ENCODE measurements at places on chromosomes 16 and 17. TPM values are rescaled to one million over a fixed set of nuclear protein-coding genes. Genes with fewer than 3 reads are reported as not detected.

DBF4B gene
- total RNA-seq = 19.9 TPM

KCNH6 gene
- not detected for total RNA-seq

METTL23 gene
- 52.7 TPM for total RNA-seq

SHISA9 gene
- 0.13 TPM for total RNA-seq

PDILT gene
- not detected for total RNA-seq

SP6 gene
- 3.4 TPM for total RNA-seq

TBC1D3 gene
- total RNA-seq = not detected

NHLRC4 gene
- 0.15 TPM for total RNA-seq

MT1G gene
- not detected for total RNA-seq

SLC52A1 gene
- 0.68 TPM for total RNA-seq

ZNF200 gene
- 8.3 TPM for total RNA-seq

SLFN13 gene
- total RNA-seq = 4.2 TPM

CCL5 gene
- 1.0 TPM for total RNA-seq

RNF227 gene
- 1.1 TPM for total RNA-seq

CNTNAP4 gene
- total RNA-seq = not detected

PPP1R27 gene
- not detected for total RNA-seq

ABCC11 gene
- 0.16 TPM for total RNA-seq

UBALD1 gene
- total RNA-seq = 52.1 TPM

DPEP1 gene
- 0.87 TPM for total RNA-seq

HOXB4 gene
- 0.07 TPM for total RNA-seq

CCL17 gene
- total RNA-seq = not detected

CLEC19A gene
- total RNA-seq = 0.11 TPM

CHD9NB gene
- 1.1 TPM for total RNA-seq

UNC45B gene
- not detected for total RNA-seq

ERI2 gene
- 7.3 TPM for total RNA-seq

RBBP6 gene
- total RNA-seq = 22.6 TPM

PLA2G10 gene
- not detected for total RNA-seq

MYL11 gene
- total RNA-seq = 0.51 TPM

CHST5 gene
- 0.10 TPM for total RNA-seq

HBA1 gene
- total RNA-seq = 1.4 TPM

CDRT15L2 gene
- total RNA-seq = not detected

ST6GALNAC2 gene
- total RNA-seq = 0.67 TPM

CD19 gene
- not detected for total RNA-seq

IGF2BP1 gene
- 83.3 TPM for total RNA-seq

SMIM36 gene
- not detected for total RNA-seq

PRSS22 gene
- total RNA-seq = 1.3 TPM

TNFSF12 gene
- 9.8 TPM for total RNA-seq

MYH11 gene
- 0.09 TPM for total RNA-seq

ASIC2 gene
- total RNA-seq = 2.2 TPM

CPD gene
- 19.9 TPM for total RNA-seq

HSD11B2 gene
- 1.3 TPM for total RNA-seq

EVPLL gene
- not detected for total RNA-seq

SPATA32 gene
- 0.09 TPM for total RNA-seq

WSB1 gene
- 64.1 TPM for total RNA-seq

TMIGD1 gene
- total RNA-seq = not detected

IL17C gene
- not detected for total RNA-seq

ORC6 gene
- total RNA-seq = 48.0 TPM

STX8 gene
- total RNA-seq = 60.6 TPM

GAS2L2 gene
- total RNA-seq = 0.09 TPM

USP31 gene
- 12.3 TPM for total RNA-seq

ABCA8 gene
- 0.59 TPM for total RNA-seq

NACA2 gene
- not detected for total RNA-seq

COX4I1 gene
- 778 TPM for total RNA-seq

IRX5 gene
- total RNA-seq = 2.2 TPM

ZNF205 gene
- 10.8 TPM for total RNA-seq

HOXB7 gene
- 30.8 TPM for total RNA-seq

TMEM100 gene
- total RNA-seq = not detected

GPRC5C gene
- total RNA-seq = 51.5 TPM

FBXW10 gene
- total RNA-seq = 1.1 TPM

MEIOC gene
- 1.3 TPM for total RNA-seq

Measured in A549 treated with GW870086 at 1 μM for 4 hours (cell line).